ENCODE measurements at places on chromosomes 7 and 10. TPM values are rescaled to one million over a fixed set of nuclear protein-coding genes. Genes with fewer than 3 reads are reported as not detected.

DNA sequence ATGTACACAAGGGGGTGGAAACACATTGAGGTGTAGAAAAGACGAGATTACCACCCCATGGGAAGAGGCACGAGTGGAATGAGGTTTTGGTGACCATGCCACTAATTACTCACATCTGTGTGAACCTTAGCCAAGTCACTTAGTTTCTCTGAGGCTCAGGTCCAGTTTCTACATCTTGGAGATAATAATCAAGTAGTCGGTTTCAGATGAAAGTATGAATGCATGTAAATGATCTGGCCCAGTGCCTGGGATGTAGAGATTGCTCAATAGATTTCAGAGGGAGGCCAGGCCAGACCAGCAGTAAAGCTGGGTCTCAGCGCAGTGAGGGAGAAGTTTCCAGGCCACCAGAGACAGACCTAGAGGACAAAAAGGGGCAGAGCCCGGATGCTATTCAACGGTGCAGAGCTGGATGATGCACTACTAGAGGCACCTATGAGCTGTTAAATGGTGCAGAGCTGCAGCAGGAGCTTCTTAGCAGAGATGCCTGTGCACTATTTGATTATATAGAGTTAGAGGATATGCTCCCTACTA lies 725.1 kb downstream of the GRID1 start:
- no peak for DNase-seq

DNA sequence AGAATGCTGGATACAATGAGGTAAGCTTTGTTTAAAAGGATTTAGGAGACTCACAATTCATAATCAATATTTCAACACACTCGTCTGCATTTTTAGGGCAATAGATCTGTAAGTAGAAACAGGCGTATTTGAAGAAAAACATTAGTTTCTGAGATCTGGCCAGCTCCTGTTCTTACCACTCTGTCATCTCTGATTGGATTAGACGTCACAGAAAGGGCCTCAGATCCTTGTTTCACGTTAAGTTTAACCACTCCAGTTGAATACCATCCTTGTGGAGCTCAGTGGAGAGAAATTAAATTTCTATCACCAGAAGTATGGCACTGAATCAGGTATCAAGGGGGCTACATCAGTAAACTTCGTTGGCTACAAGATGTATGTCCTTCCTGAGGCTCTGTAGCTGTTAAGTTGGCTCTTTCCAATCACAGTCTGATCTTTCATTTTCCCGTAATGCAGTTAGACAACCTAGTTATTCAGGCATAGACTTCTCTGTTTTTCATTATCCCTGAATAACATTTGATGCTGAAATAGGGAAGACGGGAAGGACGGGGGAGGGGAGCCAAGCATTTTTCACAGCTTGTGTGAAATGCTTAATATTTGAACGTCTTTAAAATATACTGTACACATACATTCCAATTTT lies 659.2 kb upstream of the GALNT17 start:
- no peak for DNase-seq

DNA sequence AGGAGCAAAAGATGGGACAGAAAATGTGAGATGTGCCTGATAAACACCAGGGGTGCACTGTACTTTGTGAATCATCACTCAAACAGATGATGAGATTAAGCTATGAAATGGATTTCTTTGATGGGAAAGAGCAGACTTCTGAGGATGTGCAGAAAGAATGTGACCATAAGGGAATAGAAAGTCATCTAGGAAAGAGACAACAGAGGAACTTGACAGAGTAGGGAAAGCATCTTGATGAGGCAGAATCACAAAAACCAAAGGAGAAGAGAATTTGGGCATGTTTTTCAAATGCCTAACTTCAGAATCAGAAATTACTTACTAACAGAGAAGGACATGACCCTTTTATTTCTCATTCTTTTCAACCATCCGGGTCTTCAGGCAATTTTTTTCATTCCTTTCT lies 82.4 kb upstream of the LRRTM3 start:
- DNase-seq = no peak

DNA sequence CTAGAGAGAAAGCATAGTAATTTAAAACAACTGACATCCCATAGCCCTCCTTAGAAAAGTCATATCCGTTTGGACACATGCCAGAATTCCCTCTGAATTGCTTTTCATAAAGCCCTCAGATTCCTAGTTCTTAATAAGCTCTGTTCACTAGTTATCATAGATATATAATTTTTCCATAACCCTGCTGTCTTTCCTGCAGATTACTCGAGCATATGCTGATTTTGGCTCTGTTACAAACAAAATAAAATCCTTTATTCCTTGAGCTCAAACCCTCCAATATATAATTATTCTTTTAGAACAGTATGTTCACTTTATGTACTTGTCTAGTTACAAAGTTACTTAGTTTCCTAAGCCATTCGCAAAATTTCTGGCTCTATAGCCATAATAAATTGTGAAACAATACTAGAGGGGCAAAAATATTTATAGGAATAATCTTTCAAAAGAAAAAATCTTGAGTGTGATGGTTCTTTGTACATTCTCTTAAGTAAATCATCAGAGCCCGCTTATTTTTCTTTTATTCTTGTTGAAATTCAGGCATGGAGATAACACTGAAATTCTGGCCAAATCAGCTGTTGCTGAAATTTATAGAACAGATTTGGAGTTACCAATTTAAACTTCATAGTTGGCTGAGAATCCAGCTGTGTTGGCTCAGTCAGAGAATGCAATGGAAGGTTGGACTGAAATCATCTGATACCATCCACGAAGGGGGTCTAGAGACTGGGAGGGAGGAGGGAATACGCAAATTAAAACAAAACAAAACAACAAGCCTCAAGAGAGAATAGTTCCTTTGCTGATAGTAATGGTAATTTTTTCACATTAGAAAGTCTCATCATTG lies 146.1 kb upstream of the TMEM196 start:
- DNase-seq = no peak

DNA sequence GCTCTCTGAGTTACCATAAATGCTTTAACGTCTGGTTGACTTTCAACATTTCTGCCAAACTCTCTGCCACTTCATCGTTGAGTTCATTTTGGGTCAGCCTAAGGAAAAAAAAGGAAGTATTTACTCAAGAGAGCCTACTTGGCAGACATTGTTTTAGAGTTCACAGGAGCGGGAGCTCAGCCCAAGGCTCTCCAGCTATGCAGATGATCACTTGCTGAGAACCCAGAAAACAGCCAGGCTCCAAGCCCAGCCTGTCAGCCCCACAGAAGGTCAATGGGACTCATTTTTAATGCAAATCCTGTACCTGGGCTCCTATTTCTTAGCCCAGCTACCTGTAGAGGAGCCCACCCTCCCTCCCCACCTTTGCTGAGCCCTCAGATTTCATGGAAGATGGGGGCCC lies 45.5 kb downstream of the NOD1 start:
- no peak for DNase-seq

GRCh38 chr10:17227367-17228090 lies 512 bp upstream of the VIM start:
- DNase-seq = peak; percentile 14

GRCh38 chr10:124733571-124734245 lies 10.5 kb downstream of the FAM53B start:
- no peak for DNase-seq

DNA sequence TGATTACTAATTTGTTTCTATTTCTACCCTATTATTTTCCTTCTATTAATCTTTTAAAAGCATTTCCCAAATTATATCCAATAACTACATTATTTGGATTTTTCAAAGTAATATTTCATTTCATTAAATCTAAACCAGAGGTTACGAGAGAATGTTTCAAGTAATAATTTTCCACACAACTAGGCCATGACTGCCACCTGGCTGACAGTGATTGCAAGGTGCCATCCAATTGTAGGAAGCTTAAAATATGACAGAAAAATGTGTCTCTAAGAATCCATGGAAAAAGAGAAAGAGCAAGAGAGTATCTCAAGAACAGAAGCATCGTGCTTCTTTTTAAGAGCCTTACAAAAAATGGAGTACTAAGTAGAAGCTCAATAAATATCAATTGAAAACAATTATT lies 48.7 kb downstream of the TPK1 start:
- DNase-seq = no peak

GRCh38 chr7:96800824-96801223 lies 91.2 kb upstream of the SEM1 start:
- no peak for DNase-seq

DNA sequence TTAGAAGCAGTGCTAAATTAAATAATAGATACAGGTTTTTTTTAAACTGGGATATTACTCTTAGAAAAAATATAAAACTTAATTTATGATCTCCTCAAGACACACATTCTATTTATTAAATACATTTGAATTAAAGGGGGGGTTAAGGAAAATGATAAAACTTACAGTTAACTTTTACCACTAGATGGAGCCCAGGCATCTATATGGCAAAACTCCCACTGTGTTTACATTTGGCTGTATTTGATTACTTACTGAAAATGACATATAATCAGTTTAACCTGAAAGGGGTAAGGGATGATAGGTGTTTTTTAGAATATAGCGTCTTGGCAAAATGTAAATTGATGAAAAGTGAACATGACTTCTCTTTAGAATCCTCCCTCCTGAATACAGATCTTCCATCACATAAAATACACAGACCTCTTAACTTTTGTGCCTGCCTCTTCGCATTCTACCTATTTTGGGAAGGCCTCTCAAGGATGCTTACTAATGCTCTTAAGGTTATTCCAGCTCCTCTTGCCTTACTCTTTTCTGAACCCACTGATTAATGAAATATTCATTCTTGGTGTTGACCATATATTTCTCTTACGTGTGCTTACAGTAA lies 235.7 kb downstream of the AGMO start:
- DNase-seq = no peak

DNA sequence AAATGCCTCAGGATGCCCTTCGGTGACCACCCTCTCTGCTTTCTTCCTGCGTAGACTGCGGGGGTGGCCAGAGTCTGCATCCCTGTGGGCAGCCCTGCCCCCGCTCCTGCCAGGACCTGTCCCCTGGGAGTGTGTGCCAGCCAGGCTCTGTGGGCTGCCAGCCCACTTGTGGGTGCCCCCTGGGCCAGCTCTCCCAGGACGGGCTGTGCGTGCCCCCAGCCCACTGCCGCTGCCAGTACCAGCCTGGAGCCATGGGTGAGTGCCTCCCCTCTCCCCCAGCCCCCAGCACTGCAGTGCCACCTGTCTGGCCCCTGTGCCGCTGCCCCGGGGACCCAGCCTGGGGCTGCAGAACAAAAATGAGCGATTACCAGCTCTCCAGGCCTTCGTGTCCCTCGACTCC lies 23.1 kb upstream of the ZNF862 start:
- DNase-seq = no peak

DNA sequence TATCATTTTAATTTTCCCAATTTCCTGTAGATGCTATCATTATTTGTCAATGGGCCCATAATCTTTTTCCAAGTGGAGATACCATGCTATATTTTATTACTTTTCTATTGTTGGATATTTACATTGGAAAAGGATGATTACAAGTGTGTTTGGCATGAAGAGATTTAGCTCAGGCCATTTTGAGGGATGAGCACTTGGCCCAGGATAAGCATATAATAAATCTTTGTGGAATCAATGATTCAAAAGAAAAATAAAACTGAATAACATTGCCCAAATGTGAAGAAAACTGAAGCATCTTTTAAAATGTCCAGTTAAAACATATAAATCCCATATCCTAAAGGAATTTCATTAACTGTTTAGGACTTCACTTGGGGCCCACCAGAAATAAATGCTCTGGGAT lies 260.9 kb upstream of the BMPER start:
- no peak for DNase-seq

GRCh38 chr10:43226441-43226840 lies 40.4 kb downstream of the RASGEF1A start:
- no peak for DNase-seq

- DNase-seq = no peak
These were observed 204.9 kb upstream of the ZMIZ1 start for GRCh38 chr10:78863906-78864239.

- no peak for DNase-seq
These were observed 34.0 kb downstream of the INPP5F start for GRCh38 chr10:119759832-119760231.

DNA sequence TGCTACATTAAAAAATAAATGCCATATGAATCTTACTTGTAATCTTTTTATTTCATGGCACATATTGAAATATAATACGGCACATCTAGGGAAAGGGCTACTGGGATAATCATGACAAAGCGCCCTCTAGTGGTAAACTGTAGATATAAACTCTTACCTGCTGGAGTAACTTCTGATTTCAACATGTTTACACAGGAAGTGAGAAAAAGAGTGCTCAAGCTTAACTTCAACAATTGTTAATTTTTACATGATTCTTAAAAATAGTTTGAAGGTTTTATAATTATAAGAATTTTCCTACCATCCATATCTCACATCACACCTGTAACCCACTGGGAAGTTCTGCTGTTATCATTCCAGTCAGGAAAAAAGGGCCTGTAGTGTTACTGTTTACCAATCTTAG lies 2.0 kb upstream of the HEPACAM2 start:
- DNase-seq = peak; percentile 79

GRCh38 chr10:24170199-24170598 lies 38.7 kb upstream of the KIAA1217 start:
- no peak for DNase-seq

The HABP2 gene
- 0.19 TPM for total RNA-seq

The MTURN gene
- total RNA-seq = 6.4 TPM

The TMEM229A gene
- not detected for total RNA-seq

The DOCK4 gene
- total RNA-seq = 3.5 TPM

The GTPBP10 gene
- total RNA-seq = 27.4 TPM

The EBLN1 gene
- total RNA-seq = not detected

The PNLIPRP1 gene
- not detected for total RNA-seq

Measured in thymus (tissue), 14 donors.